Hematopoietic multipotent progenitor cell treated with erythropoietin and hydrocortisone succinate and interleukin-3 and kit ligand, for 4 days (in vitro differentiated cells): ENCODE measurements at places on chromosomes 2 and 18.

GRCh38 chr2:118696786-118697465, 150.5 kb downstream of the EN1 start:
- no peak for DNase-seq

DNA sequence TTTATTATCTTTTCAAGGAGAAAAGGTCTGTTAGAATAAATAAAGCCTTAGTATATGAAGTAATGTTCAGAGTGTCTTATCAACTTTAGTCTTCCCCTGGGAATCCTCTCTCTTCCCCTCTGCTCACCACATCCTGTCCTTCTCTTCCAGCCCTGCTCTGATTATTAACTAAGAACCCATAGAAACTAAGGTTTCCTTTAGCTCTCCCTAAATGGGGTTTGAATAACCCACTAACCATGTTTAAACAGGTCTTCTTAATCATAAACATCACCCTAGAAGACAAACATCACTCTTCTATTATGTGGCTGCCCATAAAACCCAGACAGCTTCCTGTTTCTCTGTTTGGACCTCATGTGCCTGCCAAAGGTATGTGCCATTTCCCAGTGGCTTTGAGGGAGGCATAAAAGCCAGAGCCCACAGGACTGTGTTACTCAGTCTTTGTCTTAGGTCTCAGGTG, 50.1 kb downstream of the SLC14A1 start:
- DNase-seq = peak; percentile 30

- DNase-seq = no peak
Measured at GRCh38 chr18:4906856-4907255, 290.2 kb downstream of the AKAIN1 start.

GRCh38 chr2:233680361-233681045, 1.2 kb upstream of the UGT1A7 start:
- no peak for DNase-seq

- no peak for DNase-seq
Measured at GRCh38 chr18:61426492-61427053, 93.3 kb downstream of the CDH20 start.

GRCh38 chr2:21910832-21911507, 787.2 kb downstream of the TDRD15 start:
- no peak for DNase-seq

DNA sequence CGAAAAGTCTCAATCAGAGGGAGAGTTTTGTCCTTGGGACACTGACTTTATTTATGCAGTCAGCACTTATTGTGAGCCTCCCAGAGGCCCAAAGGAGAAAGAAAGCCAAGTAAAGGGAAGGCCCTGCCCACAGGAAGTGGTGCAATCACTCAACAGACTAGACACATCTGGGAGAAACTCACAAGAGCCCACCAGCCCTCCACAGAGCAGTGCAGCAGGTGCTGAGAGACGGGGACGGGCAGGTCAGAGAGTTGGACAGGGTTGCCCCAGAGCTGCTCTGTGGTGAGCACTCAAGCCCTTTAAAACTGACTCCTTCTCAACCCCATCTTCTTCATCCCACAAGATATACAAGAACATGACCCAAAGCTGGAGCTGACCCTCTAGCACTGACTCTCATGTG, 96.0 kb downstream of the TFCP2L1 start:
- DNase-seq = peak; percentile 72

- DNase-seq = peak; percentile 52
Measured at GRCh38 chr2:45024600-45025291, 15.5 kb upstream of the SIX2 start.

DNA sequence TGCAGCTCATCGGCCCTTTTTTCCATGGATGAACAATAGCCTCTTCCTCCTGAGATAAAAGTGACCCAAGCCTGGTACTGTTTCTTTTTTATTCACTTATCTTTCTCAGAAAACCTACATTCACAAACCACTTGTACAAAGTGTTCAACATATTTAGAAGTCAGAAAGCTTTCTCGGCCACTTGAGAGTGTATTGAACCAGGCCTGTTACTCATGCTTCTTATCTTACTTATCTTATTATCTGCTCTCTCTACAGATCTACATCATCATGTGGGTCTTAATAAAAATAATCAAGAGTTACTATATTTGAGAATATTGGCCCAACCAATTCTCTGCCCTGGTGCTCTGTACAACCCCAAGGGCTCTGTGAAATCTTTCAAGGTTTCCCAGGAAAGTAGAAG, 242.1 kb downstream of the MREG start:
- DNase-seq = peak; percentile 34

DNA sequence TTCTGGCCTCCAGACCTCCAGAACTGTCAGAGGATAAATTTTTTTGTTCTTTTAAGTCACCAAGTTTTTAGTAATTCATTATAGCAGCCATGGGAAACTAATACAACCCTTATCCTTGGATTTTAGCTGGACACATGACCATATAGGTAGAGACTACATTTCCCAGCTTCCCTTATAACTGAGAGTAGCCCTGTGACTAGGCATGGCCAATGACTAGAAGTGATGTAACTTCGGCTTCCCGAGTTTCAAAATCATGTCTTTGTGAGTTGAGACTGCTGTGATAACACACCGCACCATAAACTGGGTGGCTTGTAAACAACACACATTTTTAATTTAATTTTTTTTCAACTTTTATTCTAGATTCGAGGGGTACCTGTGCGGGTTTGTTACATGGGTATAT, 134.0 kb upstream of the SERTAD2 start:
- DNase-seq = no peak

DNA sequence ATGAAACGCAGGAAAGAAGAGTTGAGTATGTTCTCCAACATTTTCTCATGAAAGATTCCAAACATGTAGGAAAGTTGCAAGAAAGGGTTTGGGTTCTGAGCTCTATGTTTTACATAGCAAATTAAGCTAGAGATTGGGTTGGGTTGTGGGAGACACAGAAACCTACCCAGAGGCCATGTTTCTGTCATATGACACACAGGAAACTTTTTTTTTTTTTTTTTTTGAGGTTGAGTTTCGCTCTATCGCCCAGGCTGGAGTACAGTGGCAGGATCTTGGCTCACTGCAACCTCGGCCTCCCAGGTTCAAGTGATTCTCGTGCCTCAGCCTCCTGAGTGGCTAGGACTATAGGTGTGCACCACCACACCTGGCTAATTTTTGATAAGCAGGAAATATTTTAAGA, 57.6 kb downstream of the DOCK10 start:
- DNase-seq = no peak

DNA sequence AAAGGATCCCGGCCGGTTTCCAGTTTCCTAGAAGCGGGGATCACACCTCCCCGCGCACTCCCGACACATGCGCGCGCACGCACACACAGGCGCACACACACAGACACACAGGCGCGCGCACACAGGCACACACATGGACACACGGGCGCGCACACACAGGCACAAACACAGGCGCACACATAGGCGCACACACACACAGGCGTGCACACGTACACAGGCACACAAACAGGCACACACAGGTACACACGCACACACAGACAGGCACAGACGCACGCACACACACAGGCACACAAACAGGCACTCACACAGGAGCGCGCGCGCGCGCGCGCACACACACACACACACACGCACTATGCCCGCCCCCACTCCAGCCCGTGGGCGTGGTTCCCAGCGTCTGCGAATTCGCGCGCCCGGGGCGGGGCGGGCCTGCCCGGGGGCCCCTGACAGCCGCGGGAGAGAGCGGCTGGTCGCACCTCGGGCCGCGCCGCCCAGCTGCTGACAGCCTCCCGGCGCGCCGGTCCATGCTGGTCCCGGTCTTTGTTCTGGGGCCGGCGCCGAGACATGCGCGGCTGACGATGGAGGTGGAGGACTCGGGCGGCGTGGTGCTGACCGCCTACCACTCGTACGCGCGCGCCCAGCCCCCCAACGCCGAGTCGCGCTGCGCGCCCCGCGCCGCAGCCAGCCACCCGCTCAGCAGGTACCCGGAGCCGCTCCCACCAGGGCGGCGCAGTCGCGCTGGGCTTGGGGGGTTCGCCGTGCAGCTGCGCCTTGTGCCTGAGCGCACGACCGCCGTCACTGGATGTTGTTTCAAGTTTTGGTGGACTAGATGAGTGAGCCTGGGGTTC, at the start of gene ARHGAP28:
ARHGAP28 (plus strand) TSS at position 470 of the 845 bp plus-strand sequence; CDS start at position 576, 106 bp downstream.
- DNase-seq = peak; percentile 75

- no peak for DNase-seq
Measured at GRCh38 chr18:46676182-46676835, 19.3 kb upstream of the LOXHD1 start.

DNA sequence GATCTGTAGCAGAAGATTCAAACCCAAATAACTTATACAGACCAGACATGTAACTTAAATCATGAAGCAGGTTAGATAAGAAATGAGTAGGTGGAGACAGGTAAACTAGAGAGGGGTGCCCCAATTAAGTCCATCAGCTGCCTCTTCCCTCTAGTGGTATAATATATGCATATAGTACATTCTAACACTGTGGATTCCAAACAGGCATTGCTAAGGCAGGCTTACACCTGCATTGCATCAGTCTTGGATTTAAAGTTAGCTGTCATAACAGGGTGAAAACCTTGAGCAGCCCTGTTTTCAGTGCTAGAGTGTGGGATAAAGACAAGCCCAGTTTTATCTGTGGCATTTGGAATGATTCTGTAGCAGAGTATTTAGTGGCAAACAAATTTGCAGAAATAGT, 63.4 kb downstream of the NYAP2 start:
- DNase-seq = no peak

GRCh38 chr2:36672199-36672598, 24.3 kb upstream of the VIT start:
- DNase-seq = peak; percentile 63

- DNase-seq = no peak
Measured at GRCh38 chr2:2043394-2043793, 287.7 kb downstream of the MYT1L start.

DNA sequence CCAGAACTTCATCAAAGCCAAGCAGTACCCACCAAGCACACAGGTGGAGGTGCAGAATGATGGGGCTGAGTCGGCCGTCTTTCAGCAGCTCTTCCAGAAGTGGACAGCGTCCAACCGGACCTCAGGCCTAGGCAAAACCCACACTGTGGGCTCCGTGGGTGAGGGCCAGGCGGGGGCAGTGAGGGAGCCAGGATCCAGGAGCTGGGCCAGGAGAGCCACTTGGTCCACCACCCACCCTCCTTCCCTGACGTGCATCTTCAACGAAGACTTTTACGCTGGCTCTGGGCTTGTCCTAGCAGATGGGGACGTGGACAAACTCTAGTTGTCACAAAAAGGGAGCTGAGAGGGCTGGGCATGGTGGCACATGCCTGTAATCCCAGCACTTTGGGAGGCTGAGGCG, 11.8 kb downstream of the VIL1 start:
- no peak for DNase-seq

DNA sequence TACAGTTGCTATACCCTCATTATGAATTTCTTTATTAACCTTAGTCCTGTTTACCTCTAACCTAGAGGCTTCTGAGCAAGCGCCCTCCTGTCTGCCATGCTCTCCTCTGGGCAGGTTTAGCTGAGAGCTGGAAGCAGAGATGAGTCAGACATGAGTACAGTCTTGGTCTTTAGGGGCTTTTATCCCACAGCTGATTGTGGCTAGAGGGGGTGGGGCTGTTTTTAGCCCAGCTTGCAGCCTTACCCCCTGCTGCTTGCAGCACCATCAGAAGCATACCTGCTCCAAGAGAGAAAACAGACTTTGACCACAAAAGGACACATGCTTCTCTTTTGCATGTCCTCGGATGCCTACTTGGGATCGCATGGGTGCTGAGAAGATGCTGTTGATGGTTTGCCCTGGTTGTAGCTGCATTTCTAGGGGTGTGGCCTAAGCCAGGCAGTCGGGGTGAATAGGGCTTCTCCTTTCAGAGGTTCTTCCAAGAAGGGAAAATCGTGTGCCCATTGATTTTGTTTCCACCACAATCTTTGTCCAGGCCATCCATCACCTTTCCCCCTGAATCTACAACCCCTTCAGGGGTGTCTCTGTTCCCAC, 115.0 kb upstream of the LGALSL start:
- no peak for DNase-seq
